ENCODE measurements at places on chromosomes 5 and 9. TPM values are rescaled to one million over a fixed set of nuclear protein-coding genes. Genes with fewer than 3 reads are reported as not detected.

C9orf43 gene
- 0.57 TPM for total RNA-seq

- DNase-seq: no peak
Measured at GRCh38 chr5:139872052-139872766, 76.6 kb downstream of the PSD2 start.

GRCh38 chr5:173720286-173720952, 104.0 kb upstream of the BOD1 start:
- DNase-seq: no peak

- no peak for DNase-seq
Measured at GRCh38 chr9:8484597-8485191, 685.1 kb upstream of the DMAC1 start.

GRCh38 chr9:129811967-129812363, 9.0 kb downstream of the TOR1B start:
- DNase-seq: no peak
